HS-5 (cell line): ENCODE measurements at places on chromosomes 3 and 15.

GRCh38 chr3:18643281-18643680 is 218.1 kb upstream of the SATB1 start:
- no peak for DNase-seq

DNA sequence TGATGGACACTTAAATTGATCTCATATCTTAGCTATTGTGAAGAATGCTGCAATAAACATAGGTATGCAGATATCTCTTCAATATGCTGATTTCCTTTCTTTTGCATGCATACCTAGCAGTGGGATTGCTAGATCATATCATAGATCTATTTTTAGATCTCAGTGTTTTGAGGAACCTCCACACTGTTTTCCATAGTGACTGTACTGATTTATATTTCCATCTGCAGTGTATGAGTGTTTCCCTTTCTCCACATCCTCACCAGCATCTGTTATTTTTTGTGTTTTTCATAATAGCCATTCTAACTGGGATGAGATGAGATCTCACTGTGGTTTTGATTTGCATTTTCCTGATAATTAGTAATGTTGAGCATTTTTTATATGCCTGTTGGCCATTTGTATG is 17.1 kb upstream of the RASA2 start:
- no peak for DNase-seq

- DNase-seq = no peak
These were observed 60.6 kb upstream of the PLCL2 start for GRCh38 chr3:16824081-16824696.

GRCh38 chr3:35857004-35857403 is 217.7 kb downstream of the ARPP21 start:
- no peak for DNase-seq

- DNase-seq = no peak
These were observed 871.2 kb upstream of the NR2F2 start for GRCh38 chr15:95459273-95459672.

GRCh38 chr3:71372911-71373637 is 210.5 kb downstream of the FOXP1 start:
- DNase-seq = no peak

- no peak for DNase-seq
These were observed 526 bp downstream of the GPD1L start for GRCh38 chr3:32106929-32107362.

DNA sequence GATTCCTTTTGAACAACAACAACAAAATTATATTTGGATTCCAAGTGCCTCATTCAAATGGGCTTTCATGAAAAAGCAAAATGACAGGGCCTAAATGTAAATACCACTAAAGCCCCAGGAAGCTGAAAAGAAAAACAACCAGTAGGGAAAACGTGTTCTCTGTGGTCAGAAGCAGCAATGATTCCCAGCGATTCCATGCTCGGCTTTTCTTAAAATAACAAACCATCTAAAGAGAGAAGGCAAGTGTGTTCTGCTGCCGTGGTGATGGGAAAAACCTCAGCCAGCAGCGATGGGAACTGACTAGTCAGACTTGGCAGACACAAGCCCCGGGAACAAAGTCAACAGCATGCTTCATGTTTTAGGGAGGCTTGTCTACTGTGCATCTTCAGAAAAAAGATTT is 153.6 kb downstream of the TNIK start:
- peak; percentile 46 for DNase-seq

DNA sequence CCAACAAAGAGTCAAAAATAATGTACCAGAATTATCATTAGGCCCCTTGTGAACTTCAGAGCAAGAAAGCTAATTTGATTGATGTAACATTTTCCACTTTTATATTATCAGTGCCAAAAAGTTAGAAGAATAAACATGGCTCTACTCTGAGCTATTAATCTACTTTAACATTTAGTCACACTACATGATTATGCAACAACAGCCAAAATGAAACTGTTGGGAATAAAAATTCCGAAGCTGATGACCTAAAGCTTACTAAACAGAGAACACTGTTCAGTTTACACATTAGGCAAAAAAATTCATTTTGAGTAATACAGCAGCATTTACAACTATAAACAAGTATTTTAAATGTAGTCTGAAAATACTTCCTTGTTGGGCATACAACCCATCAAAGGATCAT is 1134.1 kb downstream of the EPHA3 start:
- peak; percentile 32 for DNase-seq

- DNase-seq = no peak
These were observed 1.0 kb upstream of the CEP70 start for GRCh38 chr3:138594935-138595610.

- DNase-seq = no peak
These were observed 35.4 kb downstream of the PSTPIP1 start for GRCh38 chr15:77030048-77030927.

- no peak for DNase-seq
These were observed 40.0 kb upstream of the OR5H6 start for GRCh38 chr3:98223907-98224672.

DNA sequence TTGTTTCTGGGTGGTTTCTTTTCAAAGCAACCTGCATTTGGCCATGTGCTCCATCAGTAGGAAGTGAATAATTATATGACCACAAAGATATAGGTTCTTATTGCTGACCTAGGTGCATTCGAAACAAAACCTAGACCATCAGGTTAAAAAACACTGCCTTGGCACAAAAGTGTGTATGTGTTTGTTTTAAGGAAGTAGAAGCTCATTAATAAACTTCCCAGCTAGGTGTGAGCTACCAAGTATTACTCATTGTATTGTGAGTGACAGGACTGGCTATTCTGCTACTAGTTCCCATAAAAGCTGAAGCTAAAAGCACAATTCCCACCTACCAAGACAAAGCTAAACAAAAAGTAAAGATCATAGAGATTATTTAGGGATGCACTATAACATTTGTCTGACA is 168.2 kb downstream of the TP63 start:
- no peak for DNase-seq
